Left lung (tissue), 14 donors: ENCODE measurements at places on chromosomes 1 and 21. TPM values are rescaled to one million over a fixed set of nuclear protein-coding genes. Genes with fewer than 3 reads are reported as not detected.
A peak's percentile ranks its signal among the peaks of the same experiment; 100 is the strongest.

Gene ASH1L
- total RNA-seq: 51.2 TPM

- no peak for DNase-seq
Measured at GRCh38 chr1:53590104-53590503, 130.9 kb downstream of the DMRTB1 start.

Gene REG4
- not detected for total RNA-seq

DNA sequence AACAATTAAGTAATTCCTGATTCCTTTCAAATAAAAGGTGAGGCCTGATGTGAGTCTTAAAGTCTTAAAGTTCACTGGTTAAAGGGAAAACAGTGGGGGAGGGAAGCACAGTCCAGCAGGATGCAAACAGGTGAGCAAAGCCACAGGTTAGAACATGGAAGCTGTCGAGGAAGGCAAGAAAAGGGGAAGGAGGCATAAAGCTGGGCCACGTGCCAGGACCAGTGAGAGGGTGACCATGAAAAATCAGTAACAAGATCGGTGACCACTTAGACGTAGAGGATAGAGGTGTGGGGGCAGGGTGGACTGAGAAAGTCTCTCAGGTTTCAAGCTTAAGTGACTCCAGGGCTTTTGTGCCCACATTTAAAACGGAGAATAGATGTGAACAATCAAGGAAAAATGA is 231.3 kb downstream of the SETD4 start:
- DNase-seq: no peak

DNA sequence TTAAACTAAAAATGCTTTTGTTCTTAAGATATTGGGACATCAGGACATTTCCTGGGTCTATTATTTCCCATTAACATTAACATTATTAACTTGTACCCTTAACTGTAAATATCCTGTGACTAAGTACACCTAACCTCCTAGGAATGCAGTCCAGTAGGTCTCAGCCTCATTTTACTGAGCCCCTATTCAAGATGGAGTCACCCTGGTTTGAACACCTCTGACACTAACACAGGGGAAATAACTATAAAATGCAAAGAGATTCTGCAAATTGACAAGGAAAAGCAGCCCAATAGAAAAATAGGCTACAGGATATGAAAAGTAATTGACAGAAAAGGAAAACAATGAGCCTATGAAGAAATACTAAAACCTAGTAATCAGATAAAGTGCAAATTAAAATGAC is 11.6 kb upstream of the NCMAP start:
- no peak for DNase-seq

Gene C1orf226
- total RNA-seq: 8.5 TPM

DNA sequence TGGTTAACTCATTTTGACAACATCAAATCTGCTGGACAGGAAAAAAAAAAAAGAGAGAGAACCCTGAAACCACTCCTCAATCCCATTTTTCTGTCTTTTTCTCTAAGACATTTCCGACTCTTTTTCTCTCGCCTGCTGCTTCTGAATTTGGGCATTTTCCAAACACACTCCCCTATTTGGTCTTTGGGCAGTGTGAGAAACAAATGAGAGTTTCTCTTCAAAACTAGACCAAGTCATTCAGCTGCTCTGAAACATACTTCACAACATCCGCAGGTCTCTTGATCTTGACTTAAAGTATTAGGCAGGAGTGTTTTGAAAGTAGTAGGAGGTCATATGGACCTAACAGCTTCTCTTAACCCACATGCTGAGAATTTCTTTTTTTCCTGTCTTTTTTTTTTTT is 364.8 kb upstream of the ESRRG start:
- no peak for DNase-seq

DNA sequence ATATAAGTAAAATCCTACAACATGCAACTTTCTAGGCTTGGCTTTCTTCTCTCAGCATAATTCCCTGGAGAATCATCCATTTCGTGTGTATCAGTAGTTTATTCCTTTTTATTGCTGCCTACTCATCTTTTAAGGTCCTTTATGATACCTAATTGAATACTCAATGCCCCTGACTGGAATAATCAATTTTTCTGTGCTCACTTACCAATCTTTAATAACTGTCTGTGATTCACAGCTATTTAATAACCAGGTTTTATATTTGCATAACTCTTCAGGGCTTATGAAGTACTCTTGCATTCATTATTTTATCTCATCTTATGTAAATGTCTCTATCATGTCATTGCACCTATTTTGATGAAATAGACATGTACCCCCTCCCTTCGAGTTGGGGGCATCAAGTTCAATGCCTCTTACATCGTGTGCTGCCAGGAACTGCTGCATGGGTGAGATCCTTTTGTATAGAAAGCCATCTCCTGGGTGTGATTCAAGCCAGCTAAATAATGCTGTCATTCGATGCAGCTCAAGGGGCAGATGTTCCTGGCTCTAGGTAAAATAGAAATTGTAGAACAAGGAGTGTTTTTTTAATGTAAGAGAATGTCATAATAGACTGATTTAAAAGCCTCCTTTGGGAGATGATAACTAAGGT is 222.7 kb downstream of the SLC35F3 start:
- DNase-seq: no peak

GRCh38 chr1:58823481-58824010 is 39.7 kb upstream of the JUN start:
- no peak for DNase-seq

Gene PGBD5
- 10.1 TPM for total RNA-seq

GRCh38 chr1:59316497-59317128 is 19.7 kb downstream of the FGGY start:
- peak; percentile 77 for DNase-seq

GRCh38 chr1:41391834-41392527 is 30.7 kb downstream of the FOXO6 start:
- DNase-seq: no peak

DNA sequence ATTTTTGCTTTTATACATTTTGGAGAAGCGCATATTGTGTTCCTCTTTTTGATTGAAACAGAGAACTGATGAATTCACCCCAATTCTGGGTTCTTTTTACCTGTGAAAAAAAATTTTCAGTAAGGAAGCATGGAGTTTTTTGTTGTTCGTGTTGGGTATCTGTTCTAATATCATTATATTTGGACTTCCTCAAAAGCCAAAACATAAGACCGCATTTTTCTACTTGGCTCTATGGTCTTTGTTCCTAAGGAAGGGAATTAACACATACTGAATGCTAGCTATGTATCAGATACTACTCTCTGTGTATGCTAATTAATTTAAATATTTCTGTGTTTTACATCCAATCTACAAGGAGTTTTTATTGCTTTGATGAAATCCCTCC is 12.9 kb downstream of the EPB41 start:
- DNase-seq: no peak

DNA sequence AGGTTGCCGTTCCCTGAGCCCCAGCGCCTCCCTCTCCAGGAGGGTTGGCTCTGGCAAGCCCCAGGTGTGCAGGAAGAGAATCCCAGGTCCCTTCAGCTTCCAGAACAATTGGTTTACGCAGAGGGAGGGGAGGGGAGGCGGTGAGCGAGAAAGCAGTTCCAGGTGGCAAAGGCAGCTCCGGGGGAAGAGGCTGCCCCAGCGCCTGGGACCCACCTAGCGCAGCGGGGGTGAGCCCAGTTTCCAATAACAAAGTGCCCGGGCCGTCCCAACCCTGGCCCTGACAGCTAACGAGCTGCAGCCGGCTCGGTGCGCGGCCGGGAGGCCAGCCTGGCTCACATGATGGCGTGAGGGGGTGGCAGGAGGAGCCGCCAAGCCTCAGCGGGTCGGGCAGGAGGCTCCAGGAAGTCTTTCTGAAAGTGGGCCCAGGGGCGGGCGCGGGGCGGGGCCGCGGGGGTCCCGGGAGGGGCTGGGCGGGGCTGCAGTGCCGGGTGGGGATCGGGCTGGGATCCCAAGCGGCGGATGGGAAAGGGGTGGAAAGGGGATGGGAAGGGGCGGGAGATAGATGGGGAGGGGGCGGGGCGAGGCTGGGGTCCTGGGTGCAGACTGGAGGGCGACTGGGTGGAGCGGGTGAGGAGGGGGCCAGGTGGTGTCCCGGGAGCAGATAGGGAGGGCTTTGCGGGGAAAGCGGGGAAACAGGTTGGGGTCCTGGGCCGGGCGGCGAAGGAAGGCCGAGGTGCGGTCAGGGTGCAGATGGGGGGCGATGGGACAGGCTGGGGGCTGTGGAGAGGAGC is 22.8 kb downstream of the DHRS3 start:
- peak; percentile 87 for DNase-seq

GRCh38 chr1:87204441-87204840 is 124.2 kb upstream of the LMO4 start:
- DNase-seq: no peak
